CD4-positive, alpha-beta T cell treated with Interferon alpha-2 for 1 hour (primary cell): ENCODE measurements at places on chromosomes 16 and 17.
A peak's percentile ranks its signal among the peaks of the same experiment; 100 is the strongest.

DNA sequence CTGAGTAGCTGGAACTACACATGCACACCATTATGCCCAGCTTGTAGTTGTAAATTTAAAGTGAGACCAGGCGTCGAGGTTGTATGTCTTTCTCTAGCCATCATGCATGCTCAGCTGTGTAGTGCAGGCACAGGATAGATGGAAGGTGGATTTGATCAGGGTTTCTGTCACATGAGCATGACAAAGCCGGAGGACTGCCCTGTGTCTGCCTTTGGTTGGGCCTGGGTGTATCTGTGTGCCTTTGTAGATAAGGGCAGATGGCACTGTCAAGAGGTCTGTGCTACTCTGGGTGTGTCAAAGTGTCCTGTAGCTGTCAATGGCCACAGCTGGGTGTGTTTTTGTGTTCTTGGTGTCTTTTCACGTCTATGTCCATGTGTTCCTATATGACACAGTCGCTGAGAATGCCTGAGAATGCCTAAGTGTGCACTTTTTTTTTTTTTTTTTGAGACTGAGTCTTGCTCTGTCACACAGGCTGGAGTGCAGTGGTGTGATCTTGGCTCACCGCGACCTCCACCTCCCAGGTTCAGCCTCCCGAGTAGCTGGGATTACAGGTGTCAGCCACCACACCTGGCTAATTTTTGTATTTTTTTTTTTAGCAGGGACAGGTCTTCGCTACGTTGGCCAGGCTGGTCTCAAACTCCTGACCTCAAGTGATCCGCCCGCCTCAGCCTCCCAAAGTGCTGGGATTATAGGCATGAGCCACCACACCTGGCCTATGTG lies 4.1 kb upstream of the NAGS start:
- DNase-seq: no peak

DNA sequence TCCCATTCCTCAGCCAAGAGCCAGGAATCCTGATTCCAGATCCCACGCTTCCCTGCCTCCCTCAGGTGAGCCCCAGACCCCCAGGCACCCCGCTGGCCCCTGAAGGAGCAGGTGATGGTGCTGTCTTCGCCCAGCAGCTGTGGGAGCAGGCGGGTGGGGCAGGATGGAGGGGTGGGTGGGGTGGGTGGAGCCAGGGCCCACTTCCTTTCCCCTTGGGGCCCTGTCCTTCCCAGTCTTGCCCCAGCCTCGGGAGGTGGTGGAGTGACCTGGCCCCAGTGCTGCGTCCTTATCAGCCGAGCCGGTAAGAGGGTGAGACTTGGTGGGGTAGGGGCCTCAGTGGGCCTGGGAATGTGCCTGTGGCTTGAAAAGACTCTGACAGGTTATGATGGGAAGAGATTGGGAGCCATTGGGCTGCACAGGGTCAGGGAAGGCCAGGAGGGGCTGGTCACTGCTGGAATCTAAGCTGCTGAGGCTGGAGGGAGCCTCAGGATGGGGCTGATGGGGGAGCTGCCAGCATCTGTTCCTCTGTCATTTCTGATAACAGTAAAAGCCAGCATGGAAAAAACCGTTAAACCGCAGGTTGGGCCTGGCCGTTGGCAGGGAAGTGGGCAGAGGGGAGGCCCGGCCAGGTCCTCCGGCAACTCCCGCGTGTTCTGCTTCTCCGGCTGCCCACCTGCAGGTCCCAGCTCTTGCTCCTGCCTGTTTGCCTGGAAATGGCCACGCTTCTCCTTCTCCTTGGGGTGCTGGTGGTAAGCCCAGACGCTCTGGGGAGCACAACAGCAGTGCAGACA lies at the start of gene SPN:
SPN (plus strand) TSS at position 232 of the 791 bp plus-strand sequence; CDS start at position 714, 482 bp downstream.
- DNase-seq: peak; percentile 54

DNA sequence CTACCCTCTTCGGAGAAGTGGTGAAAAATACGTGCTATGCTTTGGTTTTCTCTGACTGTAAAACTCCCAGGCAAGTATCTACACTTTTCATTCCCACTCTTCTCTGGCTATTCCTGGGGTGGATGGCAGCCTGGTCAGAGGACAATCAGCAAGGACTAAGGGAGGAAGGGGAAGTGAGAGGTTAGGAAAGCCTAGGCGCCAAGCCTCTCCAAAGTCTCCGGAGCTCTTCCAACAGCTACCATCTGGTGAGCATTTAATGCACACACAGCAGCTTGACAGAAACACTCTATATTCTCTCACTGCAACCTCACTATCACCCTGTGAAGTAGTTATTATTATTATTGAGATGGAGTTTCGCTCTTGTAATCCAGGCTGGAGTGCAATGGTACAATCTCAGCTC lies 65.1 kb downstream of the WSCD1 start:
- no peak for DNase-seq

GRCh38 chr17:69858460-69858859 lies 216.6 kb upstream of the KCNJ16 start:
- DNase-seq: no peak

DNA sequence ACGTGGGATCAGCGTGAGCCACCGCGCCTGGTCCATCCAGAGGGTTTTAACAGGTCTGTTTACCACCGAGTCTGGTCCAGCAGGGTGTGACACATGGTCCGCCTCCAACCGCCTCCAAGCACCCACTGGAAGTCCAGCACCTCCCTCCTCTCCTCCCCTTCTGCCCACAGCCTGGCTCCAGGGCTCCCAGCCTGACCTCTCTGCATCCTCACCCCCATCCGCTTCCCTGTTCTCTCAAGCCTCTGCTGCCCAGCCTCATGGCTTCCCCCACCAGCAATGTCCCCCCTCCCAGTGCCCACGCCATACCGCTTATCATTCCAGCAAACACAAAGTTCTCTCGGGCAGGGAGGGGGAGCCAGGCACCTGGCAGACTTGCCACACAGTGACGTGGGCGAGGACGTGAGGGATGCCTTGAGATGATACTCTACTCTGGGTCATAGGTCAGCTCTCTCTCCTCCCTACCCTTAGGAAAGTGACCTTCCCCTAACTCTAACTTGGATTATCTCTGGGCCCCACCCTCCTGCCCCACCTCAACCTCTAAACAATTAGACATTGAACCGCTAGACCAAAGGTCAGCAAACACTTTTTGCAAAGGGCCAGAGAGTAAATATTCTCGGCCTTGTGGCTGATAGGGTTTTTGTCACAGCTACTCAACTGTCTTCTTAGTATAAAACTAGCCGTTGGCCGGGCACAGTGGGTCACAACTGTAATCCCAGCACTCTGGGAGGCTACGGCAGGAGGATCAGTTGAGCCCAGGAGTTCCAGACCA lies 23.1 kb downstream of the CDC42EP4 start:
- no peak for DNase-seq

DNA sequence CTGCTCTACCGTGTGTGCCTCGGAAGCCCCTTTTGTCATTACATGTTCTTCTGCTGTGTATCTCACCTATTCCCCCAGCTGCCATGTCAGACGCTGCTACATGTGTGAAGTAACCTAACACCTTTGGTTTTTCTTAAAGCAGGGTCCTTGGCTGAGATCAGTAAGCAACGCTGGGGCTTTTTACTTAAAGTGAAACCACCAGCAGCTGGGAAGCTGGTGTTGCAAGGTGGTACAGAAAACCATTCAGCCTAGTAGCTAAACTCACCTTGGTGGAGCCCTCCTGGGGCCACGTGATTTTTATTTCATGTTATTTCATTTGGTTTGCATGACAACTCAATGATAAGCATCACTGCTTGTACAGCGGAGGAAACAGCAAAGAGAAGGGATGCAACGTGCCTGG lies 62.6 kb downstream of the PLCG2 start:
- peak; percentile 52 for DNase-seq

- DNase-seq: no peak
Observed at GRCh38 chr17:73042225-73042624, 50.3 kb downstream of the SLC39A11 start.

DNA sequence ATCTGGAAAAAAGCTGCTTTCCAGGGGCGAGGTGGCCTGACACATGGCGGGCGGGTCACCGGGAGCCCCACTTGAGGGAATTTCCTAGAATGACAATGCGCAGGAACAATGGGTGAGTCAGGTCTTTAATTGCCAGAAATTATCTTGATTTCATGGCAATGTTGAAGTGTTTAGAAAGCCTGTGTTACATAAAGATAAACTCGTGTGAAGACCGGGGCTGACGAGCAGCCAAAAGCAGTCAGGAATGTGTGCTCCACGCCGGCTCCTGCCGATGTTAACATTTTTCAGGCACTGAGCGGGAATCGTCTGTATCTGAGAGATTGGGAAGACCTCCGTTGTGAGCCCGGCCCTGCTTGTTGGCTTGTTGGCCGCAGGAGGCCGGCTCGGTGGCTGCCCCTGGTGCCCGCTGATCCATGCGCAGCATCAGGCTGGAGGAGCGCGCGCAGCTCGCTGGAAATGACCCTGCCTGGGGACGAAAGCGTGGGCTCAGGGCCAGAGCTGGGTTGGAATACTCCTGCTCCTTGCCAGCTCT lies 353.1 kb downstream of the FOXL1 start:
- DNase-seq: no peak

GRCh38 chr16:1168837-1169236 lies 15.9 kb downstream of the CACNA1H start:
- no peak for DNase-seq

DNA sequence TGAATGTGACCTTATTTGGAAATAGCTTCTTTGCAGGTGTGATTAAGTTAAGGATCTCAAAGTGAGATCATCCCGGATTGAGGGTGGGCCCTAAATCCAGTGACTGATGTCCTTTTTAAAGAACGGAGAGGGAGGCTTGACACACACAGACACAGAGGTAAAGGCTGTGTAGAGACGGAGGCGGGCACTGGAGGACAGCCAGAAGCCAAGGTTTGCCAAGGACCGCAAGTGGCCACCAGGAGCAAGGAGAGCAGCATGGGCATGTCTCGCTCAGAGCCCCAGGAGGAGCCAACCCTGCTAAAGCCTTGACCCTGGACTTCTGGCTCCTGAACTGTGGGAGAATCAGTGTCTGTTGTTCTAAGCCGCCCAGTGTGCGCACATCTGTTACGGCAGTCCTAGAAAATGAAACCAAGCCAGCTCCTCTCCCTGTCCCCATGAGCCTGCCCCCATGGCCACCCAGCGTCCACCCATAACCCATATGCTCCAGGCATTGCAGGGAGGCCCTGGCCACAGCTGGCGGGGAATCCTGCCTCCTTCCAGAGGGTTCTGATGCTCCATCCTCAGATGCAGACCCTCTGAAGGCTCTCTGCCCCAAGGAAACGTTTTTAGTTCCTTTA lies 15.2 kb downstream of the CNGB1 start:
- DNase-seq: no peak

GRCh38 chr17:38872027-38872511 lies 2.2 kb downstream of the LASP1 start:
- no peak for DNase-seq

DNA sequence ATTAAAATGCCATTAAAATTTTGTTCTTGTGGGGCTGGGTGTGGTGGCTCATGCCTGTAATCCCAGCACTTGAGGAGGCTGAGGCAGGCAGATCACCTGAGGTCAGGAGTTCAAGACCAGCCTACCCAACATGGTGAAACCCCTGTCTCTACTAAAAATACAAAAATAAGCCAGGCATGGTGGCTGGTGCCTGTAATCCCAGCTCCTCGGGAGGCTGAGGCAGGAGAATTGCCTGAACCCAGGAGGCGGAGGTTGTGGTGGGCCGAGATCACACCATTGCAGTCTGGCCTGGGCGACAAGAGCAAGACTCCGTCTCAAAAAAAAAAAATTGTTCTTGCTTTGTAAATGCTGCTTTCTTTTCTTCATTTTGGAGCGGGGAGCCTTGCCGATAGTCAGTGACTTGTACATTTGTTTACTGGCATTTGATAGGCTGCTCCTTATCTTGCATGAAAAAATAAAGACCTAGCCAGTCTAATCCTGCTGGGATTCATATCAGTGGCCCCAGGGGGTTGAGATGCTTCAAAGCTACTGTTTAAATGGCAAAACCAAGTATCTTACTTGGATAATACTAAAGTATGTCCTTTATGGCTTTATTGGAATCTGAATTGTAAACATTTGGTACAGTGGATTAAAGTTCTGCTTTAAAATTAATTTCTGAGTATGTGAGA lies 3.3 kb upstream of the CLTC start:
- DNase-seq: no peak

DNA sequence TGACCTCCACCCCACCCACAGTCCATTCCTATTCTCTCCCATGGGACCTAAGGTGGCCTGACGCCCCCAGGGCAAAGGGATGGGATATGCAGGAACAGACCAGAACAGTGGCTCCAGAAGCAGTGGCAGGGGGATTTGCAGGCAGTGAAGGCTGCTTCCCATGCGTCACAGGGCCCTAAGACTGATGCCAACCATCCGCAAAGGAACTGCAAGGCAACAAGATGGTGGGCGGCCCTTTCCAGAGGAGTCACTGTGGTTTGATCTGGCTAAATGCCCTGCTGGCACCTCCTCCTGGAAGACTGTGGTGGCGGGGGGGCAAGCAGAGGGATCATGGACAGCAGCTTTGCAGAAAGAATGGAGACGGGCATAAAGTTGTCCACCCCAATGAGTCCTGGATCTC lies 4.4 kb upstream of the SLC39A11 start:
- no peak for DNase-seq

DNA sequence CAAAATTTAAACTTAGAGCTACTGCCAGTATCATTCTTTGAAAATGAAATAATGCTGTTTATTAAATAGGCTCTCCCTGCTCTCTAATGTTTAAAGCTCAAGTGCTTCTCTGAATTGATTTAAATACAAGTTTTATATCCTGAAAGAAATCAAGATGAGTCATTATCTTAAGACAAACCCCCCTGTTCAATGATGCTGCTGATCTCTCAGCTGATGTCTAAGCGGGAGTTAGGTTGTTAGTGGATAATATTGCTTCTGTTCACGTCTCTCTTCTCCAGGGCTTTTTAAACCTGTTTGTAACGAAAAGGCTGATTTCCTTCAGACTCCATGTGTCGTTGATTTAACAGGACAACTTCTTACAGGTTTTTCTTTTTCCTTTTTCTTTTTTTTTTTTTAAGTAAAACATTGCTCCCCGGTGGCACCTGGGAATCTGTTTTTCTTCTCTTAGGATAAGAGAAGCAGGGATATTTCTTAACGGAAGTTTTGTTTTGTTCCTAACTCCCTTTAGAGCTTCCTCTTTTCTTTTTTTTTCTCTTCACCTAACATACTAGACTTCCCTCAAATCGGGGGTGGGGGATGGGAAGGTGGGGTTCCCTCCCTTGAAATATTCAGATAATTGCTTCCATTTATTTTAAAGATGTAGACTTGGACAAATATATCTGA lies 807 bp upstream of the LYRM9 start:
- DNase-seq: no peak

- no peak for DNase-seq
Observed at GRCh38 chr17:79619196-79619595, 8.3 kb upstream of the RBFOX3 start.

DNA sequence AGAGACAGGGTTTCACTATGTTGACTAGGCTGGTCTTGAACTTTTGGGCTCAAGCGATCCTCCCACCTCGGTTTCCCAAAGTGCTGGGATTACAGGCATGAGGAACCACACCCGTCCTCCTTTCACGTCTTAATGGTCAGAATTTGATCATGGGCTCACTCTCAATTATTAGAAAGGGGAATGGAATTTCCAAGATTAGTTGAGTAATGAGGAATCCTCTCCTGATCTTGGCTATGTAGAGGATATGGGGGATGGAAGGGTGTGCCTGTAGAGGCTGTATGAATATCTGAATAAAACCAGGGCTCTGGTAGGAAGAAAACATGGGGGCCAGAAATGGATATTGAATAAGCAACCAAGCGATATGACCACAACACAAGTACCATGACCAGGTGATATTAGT lies 25.9 kb upstream of the SMURF2 start:
- no peak for DNase-seq
